ENCODE measurements at places on chromosomes 7 and 10. TPM values are rescaled to one million over a fixed set of nuclear protein-coding genes. Genes with fewer than 3 reads are reported as not detected.

The EVX1 gene
- total RNA-seq, result not detected

The ADCYAP1R1 gene
- total RNA-seq, result not detected

DNA sequence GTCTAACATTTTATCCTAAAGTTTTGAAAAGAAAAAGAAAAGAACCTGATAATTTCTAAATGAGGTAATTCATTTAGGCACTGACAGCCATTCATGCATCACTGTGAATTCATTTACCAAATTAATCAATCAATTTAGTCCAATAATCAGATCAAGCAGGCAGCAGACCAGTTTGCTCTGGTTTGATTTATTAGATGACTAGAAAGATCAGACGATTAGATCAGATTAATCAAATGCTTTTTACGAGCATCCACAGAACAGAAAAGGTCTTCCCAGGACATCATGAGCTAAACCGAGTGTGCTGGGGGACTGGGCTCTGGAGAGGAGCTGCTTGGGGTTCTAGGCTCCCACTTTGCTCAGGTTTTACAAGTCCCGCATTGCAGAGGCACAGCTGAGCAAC is 226.5 kb upstream of the MYO3A start:
- no peak for DNase-seq

- DNase-seq, result no peak
Measured at GRCh38 chr10:111392159-111392558, 315.3 kb downstream of the ADRA2A start.

GRCh38 chr10:37734971-37735370 is 122.4 kb downstream of the ZNF248 start:
- DNase-seq, result no peak

The ADIRF gene
- not detected for total RNA-seq

GRCh38 chr10:74909670-74910069 is 83.3 kb downstream of the KAT6B start:
- no peak for DNase-seq

DNA sequence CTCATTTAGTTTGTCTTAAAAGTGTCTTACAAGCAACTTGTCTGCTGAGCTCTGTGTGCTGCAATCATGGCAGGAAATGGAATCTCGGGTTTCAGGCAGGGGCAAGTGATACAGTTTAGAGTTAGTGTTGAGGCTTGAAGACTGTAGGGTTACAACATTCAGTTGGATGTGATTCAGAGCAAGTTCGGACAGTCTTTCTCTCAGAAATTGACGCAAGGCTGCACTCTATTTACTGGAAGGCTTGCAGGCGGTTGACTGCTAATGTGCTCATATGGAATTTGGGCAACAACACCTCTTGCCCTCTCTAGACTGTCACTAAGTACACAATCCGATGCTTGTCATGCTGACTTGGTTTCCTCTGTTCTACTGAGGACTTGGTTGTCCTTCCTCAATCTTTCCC is 161.7 kb upstream of the BMPER start:
- no peak for DNase-seq

- DNase-seq, result no peak
Measured at GRCh38 chr7:128755819-128756476, 16.8 kb downstream of the CALU start.

- DNase-seq, result no peak
Measured at GRCh38 chr10:108862676-108863350, 1060.5 kb downstream of the XPNPEP1 start.

- DNase-seq, result no peak
Measured at GRCh38 chr7:104225451-104225850, 17.6 kb upstream of the ORC5 start.

The SP8 gene
- total RNA-seq, result 1.1 TPM

DNA sequence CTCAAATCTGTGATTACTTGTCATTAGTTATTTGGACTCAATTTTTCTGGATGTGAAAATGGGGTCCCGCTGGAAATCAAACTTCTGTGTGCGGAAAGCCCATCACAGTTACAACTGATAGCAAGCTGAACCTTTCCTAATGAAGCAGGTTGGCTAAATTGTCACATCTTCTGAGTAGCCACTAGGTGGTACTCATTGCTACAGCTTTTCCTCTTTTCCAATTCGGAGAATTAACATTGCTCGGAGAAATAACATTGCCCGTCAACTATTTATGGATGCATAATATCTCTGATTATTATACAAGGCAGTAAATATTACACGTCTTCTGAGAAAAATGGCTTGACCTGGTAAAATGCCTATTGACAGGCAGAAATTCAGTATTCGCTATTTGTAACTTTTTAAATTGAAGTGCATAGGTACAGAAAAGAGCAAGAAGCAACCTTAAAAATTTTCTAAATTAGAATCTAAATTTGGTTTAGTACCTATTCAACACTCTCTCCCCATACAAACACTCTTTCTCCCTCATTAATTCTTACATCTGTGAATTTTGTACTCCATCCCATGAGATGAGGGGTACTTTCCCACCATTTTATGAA is 17.3 kb upstream of the BLOC1S2 start:
- no peak for DNase-seq

The HOXA7 gene
- total RNA-seq, result 1.5 TPM

GRCh38 chr7:114073701-114074100 is 154.9 kb upstream of the PPP1R3A start:
- no peak for DNase-seq

DNA sequence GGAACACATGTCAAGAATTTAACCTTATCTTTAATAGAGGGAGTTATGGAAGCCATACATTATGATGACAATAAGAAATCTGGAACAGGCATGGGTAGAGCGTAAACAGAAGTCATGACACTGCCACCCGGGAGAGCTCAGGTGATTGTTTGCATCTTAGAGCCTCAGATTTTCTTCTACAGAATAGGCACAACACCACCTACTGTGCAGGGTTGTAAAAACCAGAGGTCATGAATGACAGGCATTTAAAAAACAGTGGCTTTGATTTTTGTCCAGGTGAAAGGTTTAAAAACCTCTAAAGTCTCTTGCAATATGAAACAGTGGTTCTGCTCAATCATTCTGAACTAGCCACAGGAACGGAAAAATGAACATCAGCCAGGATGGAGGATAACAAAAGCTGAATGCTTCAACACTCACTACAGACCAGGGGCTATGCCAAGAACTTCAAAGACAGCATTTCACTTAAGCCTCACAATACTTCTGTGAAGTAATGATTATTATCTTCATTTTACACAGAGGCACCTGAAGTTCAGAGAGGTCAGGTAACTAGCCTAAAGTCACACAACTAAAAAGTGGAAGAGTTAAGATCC is 123.8 kb downstream of the SLC25A13 start:
- no peak for DNase-seq

The ARMS2 gene
- total RNA-seq, result not detected

DNA sequence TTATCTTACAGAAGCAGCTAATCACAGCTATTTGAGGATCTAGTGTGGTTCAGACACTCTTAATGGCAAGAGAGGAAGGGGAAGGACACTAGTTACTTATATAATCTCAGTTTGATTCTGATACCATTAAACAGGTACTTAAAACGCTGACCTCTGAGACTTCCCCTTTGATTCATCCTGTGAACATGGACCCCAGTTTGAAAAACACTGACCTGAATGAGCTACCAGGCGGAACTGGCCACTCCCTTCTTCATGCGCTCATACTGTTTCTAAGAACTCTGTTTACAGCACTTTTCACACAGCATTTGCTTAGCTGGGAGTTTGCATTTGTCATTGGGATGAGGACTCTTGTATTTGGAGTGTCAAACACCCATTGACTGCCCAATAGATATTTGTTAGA is 45.7 kb downstream of the BEND7 start:
- DNase-seq, result no peak

DNA sequence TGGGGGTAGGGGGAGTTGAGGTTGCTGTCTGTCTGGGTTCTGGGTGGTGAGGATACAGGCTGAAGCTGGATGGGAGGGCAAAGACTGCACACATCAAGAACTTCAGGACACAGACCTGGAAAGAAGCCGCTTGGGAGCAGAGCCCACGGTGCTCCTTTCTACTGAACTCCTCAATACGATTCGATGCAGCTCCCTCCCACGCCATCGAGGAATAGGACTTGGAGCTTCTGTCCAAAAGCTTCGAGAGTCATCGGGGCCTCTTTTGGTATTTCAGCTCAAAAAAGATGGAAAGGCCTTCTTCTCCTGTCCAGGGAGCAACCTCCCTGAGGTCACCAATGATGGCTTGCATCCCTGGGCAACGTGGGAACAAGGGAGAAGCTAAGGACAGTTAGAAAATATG is 407.1 kb upstream of the MGMT start:
- no peak for DNase-seq

DNA sequence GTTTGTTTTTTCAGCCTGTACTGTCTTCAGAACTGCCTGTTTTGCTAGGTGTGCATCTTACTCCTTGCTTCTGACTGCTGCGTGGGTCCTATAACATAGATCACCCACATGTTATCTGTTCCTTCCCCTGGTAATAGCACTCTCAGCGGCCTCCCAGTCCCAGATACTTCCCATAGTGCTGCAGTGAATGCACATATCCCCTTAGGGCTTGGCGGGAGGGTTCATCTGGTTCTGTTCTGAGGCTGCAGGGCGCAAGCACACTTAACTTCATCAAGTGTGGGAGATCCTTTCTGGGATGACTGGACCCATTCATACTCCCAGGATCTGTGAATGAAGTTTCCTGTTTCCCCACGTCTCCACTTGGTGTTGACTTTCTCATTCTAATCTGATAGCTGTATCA is 90.7 kb downstream of the CELF2 start:
- no peak for DNase-seq

- peak; percentile 39 for DNase-seq
Measured at GRCh38 chr7:100584683-100585510, 1.0 kb downstream of the LRCH4 start.

The KIF11 gene
- 25.9 TPM for total RNA-seq

- no peak for DNase-seq
Measured at GRCh38 chr10:4561296-4561695, 264.7 kb upstream of the AKR1E2 start.

The SLC26A5 gene
- not detected for total RNA-seq

DNA sequence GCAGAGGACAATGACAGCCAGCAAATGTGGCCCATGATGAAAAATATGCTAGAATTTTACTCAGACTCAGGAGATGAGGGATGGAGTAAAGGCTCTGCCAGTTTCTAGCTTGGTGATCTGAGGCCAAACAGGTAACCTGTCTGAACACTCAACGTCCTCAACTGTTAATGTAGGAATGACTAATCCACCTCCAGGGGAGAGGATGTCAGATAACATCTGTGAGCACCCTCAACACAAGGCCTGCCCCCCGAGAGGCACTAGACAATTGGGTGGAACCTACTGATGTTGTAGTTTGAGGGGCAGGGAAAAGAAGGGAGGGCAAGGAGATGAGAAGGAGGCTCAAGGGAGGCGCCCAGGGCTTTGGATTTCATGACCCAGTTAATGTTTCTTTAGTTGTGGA is 445.1 kb downstream of the PLXNA4 start:
- no peak for DNase-seq

DNA sequence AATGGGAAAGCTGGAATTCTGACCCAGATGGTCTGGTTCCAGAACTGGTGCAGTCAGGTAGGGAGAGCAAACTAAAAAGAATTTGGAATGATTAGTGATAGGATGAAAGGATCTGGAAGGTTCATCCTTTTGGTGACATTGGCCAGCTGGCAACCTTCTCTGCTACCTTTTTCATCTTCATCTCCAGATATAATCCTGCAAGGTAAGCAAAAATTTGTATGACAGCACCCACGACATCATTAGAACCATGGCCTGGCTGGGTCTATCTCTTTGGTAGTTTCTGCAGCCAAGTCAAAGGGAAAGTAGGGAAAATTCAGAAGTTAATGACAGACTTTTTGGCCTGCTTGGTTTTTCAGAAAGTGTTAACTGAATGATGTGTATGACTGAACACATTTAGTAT is 188.9 kb upstream of the MALRD1 start:
- no peak for DNase-seq

The FGL2 gene
- total RNA-seq, result not detected

DNA sequence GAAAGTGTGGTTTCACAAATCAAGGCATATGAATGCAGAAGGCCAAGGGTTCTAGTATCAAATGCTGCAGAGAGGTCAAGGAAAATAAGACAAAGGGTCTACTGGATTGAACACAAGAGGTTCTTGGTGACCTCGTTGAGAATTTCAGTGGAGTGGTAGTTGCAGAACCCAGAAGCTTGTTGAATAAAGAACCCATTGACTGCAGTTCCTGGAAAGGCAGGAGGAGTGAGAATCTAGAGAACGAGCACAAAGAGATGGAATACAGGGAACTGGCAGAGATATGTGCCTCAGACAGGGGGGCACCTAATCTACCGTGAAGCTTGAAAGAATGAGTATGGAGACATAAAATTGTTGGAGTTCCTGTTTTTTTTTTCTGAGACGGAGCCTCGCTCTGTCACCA is 3.5 kb upstream of the SEPTIN7 start:
- DNase-seq, result no peak

The NUDCD3 gene
- 89.0 TPM for total RNA-seq

The FOXP2 gene
- 4.3 TPM for total RNA-seq

The LBX1 gene
- total RNA-seq, result not detected

DNA sequence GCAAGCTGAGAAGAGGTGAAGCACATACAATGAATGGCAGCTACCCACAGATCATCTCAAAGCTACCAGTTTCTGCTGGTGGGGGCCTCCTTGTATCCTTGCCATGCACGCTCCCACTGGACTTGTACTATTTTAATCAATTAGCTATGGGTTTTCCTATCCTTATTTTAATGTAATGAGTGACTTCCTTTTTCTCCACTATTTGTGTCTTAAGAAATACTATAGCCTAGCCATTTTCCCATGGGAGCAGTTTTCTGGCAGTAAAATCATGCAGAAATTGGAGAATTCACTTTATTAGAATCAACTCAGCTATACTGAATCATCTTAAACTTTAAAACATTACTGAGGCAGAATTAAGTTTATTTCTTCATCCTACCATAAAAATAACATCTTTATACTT is 73.5 kb downstream of the CTNNA3 start:
- no peak for DNase-seq

- DNase-seq, result no peak
Measured at GRCh38 chr10:104424719-104425118, 71.1 kb downstream of the CFAP58 start.

GRCh38 chr7:157978766-157979165 is 608.9 kb downstream of the PTPRN2 start:
- DNase-seq, result no peak

The DDC gene
- 44.6 TPM for total RNA-seq

GRCh38 chr7:91242097-91242844 is 22.0 kb upstream of the FZD1 start:
- DNase-seq, result no peak

DNA sequence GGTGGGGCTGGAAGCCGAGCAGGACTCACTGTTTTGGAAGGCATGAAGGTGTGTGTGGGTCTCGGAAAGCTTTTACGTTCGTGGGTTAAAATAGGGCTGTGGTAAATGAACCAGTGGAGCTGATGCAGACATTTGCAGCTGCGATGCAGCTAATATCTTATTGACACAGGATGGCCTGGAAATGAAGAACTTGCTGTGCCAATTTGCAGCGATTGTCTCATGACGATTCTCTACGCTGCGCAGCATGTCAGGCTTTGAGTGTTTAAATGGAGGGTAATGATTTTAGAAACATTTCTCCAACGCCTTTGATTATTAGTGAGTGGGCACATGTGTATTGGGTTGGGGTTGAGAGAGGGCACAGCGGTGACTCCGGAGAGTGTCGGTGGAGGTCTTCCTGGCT is 136.0 kb downstream of the ACTR3B start:
- DNase-seq, result no peak
